Kidney (tissue), 22 donors: ENCODE measurements at places on chromosomes 4 and X. TPM values are rescaled to one million over a fixed set of nuclear protein-coding genes. Genes with fewer than 3 reads are reported as not detected.

The XAGE1A gene
- total RNA-seq, result not detected

The CFAP47 gene
- 1.4 TPM for total RNA-seq

The FAM200B gene
- 44.0 TPM for total RNA-seq

GRCh38 chrX:109872021-109872732 lies 130.7 kb upstream of the TMEM164 start:
- no peak for DNase-seq
- no peak overlapping the region for H3K4me3 ChIP-seq
- H3K27me3 ChIP-seq, result peaks cover 2% of the 10 kb centered on the region
- H3K27ac ChIP-seq, result no peak overlapping the region
- H3K36me3 ChIP-seq, result no peaks in the 10 kb centered on the region

- H3K4me3 ChIP-seq, result no peak overlapping the region
- no peak for DNase-seq
- H3K27ac ChIP-seq, result no peak overlapping the region
- H3K27me3 ChIP-seq, result no peaks in the 10 kb centered on the region
- no peaks in the 10 kb centered on the region for H3K4me1 ChIP-seq
Observed at GRCh38 chr4:87657525-87657924, 7.4 kb downstream of the DMP1 start.

- H3K27me3 ChIP-seq, result no peaks in the 10 kb centered on the region
- DNase-seq, result no peak
- no peaks in the 10 kb centered on the region for H3K36me3 ChIP-seq
- no peak overlapping the region for H3K27ac ChIP-seq
- no peak overlapping the region for H3K4me3 ChIP-seq
Observed at GRCh38 chrX:111013778-111014455, 82.1 kb upstream of the PAK3 start.

DNA sequence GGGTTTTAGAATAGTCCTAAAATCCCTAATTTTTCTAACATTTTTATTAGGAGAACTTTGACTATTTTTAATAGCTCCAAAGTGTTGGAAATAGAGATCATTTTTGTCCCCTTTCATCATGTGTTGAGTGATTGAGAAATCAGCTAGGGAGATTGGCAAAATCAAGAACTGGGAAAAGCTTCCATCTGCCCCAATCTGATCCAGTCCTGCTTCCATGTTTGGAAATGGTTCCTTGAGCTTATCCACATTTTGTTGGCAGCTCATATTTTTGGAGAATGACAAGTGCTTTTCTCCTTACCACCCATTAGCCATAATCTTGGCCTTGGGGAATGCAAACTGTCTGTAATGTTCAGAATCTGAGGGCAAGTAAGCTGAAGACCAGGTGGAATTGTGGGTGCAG lies 73.9 kb downstream of the SYNPO2 start:
- H3K36me3 ChIP-seq, result no peaks in the 10 kb centered on the region
- DNase-seq, result no peak
- no peak overlapping the region for H3K27ac ChIP-seq
- H3K4me1 ChIP-seq, result no peaks in the 10 kb centered on the region
- H3K27me3 ChIP-seq, result no peaks in the 10 kb centered on the region
- no peak overlapping the region for H3K4me3 ChIP-seq

DNA sequence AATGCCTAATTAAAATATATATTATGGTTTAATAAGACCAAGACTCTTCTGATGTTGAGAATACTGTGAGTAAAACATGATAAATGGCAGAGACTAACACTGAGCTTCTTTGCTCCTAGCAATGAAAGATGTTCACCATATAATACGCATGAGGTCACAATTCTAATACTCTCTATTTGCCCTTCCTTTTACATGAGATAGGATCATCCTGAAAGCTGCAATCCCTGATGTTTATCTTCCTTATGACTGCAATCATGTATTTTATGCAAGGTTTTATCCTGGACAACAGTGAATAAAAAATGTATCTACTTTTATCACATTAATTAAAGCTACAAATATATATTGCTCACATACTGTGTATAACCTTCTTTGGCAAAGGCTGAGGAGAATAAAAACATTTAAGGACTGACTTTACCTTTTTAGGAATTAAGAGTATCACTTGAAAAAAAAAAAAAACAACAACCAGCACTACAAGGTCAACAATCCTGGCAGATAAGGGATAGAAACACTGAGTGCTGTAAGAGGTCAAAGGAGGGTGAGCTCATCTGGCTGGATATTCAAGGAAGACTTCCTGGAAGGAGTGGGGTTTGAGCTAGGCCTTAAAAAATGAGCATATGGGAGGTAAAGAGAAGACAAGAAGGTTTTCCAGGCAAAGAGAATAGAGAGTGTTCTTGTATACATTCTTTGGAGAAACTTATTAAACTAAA lies 99.9 kb downstream of the AREG start:
- no peak for DNase-seq
- H3K4me3 ChIP-seq, result no peak overlapping the region
- no peaks in the 10 kb centered on the region for H3K36me3 ChIP-seq
- no peaks in the 10 kb centered on the region for H3K27me3 ChIP-seq

GRCh38 chr4:182236186-182236585 lies 7.0 kb upstream of the TENM3 start:
- H3K36me3 ChIP-seq, result no peaks in the 10 kb centered on the region
- no peak for DNase-seq
- no peaks in the 10 kb centered on the region for H3K4me1 ChIP-seq
- no peak overlapping the region for H3K4me3 ChIP-seq

- H3K27me3 ChIP-seq, result peaks cover 6% of the 10 kb centered on the region
- H3K27ac ChIP-seq, result no peak overlapping the region
- H3K4me1 ChIP-seq, result no peaks in the 10 kb centered on the region
- DNase-seq, result no peak
Observed at GRCh38 chrX:791479-792034, 161.0 kb downstream of the SHOX start.
